Hematopoietic multipotent progenitor cell treated with erythropoietin and hydrocortisone succinate and interleukin-3 and kit ligand, for 8 days (in vitro differentiated cells): ENCODE measurements at places on chromosomes 3 and 15.

GRCh38 chr3:17176757-17177156, 292.0 kb downstream of the PLCL2 start:
- DNase-seq: peak; percentile 5

DNA sequence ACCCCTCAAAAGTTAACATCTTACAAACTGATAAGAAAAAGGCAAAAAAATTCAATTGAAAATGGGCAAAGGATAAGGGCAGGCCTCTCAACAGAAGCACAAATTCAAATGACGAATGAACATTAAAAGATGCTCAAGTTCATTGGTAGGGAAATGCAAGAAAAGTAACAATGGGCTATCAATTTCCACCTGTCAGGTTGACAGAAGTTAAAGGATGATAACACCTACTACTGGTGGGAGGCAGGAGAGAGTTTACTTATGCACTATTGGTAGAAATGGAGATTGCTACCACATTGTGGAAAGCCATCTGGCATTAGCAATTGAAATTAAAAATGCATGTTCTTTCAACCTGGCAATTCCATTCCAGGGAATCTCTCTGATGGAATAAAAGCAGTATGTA, 35.6 kb upstream of the TNFAIP8L3 start:
- no peak for DNase-seq

DNA sequence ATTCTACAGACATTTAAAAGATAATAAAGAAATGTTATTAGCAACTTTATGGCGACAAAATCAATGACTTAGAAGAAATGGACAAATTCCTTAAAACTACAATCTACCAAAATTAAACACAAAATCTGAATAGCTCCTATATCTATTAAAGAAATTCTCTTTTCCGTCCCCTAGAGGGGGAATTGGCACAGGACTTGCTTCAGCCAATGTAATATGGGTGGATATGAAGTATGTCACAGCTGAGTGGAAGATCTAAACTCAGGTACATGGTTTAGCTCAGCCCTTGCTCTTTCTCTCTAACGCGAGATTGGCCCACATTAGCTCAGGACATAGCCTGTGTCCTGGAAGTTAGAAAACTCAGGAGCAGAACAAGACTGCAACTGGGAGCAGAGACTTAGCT, 79.3 kb downstream of the DNAH12 start:
- DNase-seq: peak; percentile 10

GRCh38 chr15:39685999-39686613, 96.5 kb downstream of the FSIP1 start:
- peak; percentile 77 for DNase-seq

DNA sequence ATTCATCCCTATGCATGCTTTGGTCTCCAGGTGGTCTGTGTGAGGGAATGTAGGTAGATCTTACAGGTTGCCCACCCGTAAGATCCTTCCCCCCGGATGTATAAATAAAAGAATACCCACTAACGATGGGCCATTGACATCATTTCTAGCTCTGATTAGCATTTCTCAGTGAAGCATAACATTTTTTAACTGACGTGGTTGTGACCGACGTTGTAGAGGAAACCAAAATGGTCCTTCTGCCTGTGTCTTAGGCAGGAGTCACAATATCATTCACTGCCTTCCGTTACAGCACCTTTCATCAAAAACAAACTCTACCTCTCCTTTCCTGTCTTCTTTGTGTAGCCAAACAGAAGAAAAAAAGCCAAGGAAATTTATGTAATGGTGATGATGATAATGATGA, 27.3 kb upstream of the UMPS start:
- no peak for DNase-seq

DNA sequence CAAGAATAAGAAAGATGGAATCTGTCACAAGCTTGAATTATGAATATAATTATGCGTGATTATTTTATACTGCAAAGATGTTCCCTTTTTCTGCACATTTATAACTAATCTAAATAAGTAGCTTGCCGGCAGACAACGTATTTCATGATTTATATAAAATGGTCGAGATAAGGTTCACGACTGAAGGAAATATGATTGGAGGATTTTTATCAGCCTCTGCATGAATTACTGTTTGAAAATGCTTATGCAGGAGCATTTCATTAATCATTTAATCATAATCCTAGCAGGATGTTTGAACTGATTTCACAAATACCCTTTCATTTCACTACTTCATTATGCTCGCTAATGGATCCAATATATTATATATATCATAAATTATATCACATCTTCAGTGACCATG, 580.0 kb downstream of the FOXP1 start:
- no peak for DNase-seq

GRCh38 chr3:64687781-64688604, at the start of gene ADAMTS9:
TSS of gene ADAMTS9 (minus strand) at chr3:64688000. CDS start at chr3:64687657, 343 bp downstream.
- no peak for DNase-seq

- DNase-seq: no peak
Measured at GRCh38 chr3:8982509-8982908, 19.2 kb upstream of the RAD18 start.

DNA sequence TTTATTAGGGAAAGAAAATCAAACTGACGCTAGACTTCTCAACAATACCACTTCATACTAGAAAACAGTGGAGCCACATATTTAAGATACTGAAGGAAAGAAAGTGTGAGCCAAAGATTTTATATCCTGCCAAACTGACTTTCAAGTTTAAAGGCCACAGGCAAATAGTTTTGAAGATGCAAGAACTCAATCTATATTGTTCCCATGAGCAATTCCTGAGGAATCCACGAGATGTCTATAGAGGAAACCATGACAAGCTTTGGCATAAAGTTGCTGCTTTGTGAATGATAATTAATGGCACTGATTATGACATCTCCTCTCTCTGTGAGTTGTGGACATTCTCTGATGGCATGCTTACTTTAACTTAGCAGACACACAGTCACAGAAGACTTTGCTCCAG, 276.1 kb upstream of the GOLGA6L4 start:
- no peak for DNase-seq

- DNase-seq: peak; percentile 52
Measured at GRCh38 chr3:57910990-57911389, 97.2 kb upstream of the FLNB start.

GRCh38 chr3:35044190-35044589, 595.1 kb upstream of the ARPP21 start:
- no peak for DNase-seq

GRCh38 chr3:141326123-141326522, 42.2 kb upstream of the ZBTB38 start:
- no peak for DNase-seq

GRCh38 chr15:100022806-100023205, 289.6 kb upstream of the LYSMD4 start:
- DNase-seq: no peak

DNA sequence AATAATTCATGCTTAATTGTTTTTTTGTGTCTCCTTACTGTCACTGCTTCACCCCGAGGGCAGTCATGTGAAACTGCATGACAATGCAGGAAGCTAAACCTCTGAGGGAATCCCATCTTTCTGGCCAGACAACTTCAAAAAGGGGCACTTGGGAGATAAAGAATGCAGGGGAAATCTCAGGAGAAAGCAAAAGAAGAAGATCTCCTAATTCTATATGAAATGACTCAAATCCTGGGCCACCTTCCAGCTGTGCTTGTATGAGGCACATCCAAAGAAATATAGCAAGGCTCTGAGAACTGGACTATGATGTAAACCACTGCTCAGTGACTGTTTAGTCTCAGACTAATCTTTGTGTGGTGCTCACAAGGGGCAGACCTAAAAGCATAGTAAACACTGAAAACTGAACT, 22.6 kb upstream of the UMPS start:
- no peak for DNase-seq

DNA sequence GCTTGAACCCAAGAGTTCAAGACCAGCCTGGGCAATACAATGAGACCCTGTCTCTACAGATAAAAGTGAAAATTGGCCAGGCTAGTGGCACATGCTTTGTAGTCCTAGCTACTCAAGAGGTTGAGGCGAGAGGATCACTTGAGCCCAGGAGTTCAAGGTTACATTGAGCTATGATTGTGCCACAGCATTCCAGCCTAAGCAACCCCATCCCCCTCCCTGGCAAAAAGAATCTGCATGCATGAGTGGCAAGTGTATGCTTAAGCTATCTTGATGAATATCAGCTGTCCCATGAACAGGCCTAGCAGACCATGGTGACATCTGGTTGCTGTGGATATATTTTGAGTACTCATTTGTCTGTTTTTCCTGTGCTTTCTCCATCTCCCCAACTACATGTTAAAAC, 4.7 kb downstream of the ATRIP start:
- no peak for DNase-seq

DNA sequence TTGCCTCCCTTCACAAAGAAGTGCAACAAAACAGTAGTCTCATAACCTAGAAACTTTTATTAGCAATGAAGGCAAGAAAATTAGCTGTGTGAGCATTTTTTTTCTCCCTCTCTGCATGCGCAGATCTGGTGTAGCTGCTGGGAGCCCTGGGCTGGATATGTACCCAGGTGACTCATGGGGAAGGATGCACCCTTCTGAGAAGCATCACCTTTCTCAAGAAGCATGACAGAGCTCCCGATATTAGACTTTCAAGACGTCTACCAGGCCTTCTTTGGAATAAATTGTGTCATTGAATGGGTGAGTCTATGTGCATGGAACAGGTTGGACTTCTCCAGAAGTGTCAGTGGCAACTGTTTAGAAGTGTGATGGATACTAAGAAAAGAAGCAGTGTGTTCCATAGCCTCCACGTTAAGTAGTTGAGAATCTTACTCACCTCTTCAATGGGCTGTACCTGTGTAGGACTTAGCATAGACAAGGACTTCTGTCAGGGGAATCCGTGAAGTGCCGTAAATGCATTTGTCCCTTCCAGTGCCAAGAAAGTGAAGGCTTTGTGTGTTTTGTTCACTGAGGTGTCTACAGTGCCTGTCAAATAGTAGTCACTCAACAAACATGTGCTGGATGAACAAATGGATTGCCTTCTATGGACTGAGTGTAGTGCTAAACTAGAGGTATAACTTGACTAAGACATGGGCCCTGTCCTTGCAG, 47.7 kb upstream of the RASGRP1 start:
- DNase-seq: no peak

- DNase-seq: no peak
Measured at GRCh38 chr3:124373524-124373923, 356.7 kb upstream of the UMPS start.

DNA sequence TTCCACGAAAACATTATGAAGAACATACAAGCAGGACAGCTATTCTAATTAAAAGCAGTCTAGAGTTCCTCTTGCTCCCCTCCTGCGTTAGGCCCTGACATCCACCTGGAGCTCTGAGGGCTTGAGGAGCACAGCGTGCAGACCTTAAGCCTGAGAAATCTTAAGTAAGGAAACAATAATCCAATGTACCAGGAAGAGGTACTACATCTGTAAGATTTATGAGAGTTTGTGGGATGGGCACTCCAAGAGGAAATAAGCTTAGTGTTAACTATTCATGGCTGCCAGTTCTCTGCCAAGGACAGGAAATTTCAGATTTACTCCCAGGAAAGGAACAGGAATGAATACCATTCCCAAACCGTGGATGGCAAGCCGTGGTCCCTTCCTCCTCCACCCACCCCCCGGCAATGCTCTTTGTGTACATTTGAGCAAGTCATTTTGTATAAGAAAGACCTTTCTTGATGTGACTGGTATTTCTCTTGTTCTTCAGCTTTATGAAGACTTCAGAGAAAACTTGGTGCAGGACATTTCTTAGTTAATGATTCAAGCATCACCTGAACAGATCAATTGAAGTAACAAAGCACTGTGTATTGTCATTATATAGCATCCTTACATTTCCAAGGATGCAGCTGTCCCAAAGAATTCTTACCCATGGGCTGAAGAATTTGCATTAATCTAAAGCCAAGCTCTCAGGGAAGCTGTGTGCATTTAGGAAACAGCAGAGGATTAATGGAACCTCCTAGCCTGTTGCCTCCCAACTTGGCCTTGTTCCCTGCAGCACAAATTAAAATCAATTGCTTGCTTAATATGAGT, 28.8 kb upstream of the VILL start:
- DNase-seq: no peak

- DNase-seq: no peak
Measured at GRCh38 chr15:57609805-57610529, 18.3 kb downstream of the MYZAP start.

DNA sequence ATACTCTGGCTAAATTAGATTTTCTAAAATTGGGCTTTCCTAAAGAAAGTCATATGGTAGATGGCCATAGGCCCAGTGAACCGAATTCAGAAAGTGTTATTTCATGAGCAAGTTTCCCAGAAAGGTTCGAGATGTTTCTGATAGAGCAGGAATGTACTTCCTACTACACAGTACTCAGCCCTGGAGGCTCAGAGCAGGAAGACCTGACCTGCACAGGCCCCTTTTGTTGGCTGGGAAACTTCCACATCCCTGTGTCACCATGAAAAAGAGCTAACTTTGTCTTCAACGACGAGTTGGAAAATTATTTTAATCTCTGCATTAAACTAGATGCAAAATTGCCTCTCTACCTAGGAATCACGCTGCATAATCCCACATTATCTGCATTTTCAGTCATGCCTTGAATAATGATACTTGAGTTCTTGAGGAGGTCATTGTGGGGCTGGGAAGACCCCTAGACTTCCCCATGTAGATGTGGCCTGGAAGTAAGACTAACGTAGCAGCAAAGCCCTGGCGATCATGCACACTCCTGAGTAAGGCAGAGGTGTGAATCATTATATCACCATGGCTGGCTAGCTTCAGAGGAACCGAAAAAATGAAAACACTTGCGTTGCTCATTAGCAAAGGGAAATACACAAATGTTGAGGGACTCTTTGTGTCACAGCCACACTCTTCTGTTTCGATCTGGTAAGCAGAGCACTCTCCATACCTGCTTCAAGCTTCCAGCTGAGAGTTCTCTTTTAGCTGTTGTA, 47.1 kb downstream of the CMTM7 start:
- no peak for DNase-seq

DNA sequence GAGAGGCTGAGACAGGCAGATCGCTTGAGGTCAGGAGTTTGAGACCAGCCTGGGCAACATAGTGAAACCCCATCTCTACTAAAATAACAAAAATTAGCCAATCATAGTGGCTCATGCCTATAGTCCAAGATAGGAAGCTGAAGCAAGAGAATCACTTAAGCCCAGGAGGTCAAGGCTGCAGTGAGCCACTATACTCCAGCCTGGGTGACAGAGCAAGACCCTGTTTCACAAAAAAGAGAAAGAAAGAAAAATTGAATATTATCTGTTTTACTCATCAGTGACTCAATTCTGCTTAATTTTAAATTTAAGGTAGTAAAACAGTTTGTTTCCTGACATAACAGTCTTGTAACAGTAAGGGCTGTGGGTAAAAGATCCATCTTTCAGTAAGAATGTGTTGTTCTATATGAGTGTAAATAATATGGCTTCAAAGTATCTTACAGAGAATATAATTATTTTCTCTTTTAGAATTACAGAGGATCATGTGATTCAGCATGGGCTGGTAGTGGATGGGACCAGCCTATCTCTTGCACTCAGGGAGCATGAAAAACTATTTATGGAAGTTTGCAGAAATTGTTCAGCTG, 85.8 kb downstream of the ATP11B start:
- DNase-seq: no peak
